ENCODE measurements at places on chromosomes 2 and 18.

DNA sequence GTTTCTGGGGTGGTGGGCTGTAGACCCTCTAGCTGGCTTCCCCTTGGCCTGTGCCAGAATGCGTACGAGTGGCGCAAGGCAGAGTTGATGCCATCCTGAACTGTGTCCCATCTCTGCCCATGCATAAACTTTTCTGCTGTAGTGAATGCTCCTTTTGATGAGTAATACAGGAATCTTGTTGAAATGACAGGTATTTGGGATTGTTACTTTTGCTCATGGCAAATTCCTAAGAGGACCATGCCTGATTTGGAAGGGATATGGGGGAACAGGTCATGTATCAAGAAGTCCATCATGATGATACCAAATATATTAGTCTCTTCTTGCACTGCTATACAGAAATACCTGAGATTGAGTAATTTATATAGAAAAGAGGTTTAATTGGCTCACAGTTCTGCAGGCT is 648.0 kb downstream of the SLC4A3 start:
- peak; percentile 67 for DNase-seq

DNA sequence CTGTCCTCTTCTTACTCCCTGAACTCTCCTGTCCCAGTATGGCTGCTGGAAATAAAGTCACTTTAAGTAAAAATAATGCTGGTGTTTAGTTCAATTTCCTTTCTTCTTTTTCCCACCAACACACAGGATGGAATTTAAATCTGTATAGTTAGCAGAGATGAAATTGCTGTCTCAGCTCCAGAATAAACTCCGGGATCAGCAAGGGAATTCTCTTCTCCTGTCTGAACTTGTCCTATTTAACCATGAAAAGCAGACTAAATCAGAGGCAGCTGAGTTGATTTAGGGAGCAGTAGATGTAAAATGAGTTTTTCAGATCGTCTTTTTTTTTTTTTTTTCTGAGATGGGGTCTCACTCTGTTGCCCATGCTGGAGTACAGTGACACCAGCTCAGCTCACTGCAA is 25.9 kb downstream of the TTLL4 start:
- peak; percentile 51 for DNase-seq

DNA sequence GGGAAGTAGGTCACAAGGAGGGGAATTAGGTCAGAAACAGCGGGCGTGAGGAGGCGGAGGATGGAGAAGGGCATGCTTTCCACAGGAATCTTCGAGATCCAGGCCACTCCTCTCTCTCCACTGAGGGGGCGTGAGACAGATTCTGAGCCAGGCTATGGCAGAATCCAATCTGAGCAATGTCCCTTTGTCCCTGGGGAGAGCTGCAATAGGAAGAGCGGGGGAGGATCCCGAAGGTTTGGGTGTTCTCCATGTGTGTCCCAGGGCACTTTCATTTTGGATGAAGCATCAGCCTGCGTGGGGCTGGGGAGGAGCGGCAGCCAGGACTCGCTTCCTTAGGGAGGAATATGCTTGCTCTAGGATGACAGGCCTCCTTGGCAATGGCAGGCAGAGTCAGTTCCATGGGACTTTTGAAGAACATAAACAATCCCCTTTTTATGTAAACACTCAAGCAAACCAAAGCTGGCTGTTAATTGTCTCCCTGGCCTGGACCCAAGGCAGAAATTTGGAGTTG is 84.0 kb downstream of the LIPG start:
- DNase-seq = no peak

DNA sequence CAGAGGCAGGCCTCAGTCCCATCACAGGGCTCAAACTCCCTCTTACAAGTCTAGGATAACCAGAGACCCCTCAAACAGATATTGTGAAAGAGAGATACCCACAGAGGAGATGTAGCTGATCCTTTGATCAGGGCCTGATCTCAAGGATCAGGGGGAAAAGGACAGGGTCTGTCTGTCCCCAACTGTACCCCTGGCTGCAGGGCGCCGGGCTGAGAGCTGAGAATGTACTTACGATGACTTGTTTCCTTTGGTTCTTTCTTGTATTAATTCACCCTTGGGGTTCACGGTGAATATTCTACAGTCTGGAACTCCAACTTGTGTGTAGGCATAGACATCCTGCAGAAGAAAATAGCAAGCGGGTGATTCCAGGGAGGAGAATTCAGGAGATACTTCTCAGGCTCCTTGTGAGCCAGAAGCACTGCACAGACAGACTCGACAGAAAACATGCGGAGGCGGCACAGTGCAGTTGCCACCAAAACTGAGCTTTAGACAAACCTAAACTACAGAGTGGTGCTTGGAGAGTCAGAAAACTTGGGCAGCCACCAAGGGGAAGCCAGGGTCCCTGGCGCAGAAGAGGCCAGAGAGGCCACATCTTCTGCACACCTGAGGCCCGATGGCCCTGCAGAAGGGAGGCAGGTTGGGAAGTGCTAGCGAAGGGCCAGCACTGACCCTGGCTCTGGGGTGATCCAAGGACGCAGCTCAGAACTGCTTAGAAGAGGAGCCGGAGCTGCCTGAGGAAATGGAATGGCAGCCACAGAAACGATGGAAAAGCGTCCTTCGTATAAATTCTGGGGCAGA is 73.9 kb downstream of the EMILIN2 start:
- no peak for DNase-seq

DNA sequence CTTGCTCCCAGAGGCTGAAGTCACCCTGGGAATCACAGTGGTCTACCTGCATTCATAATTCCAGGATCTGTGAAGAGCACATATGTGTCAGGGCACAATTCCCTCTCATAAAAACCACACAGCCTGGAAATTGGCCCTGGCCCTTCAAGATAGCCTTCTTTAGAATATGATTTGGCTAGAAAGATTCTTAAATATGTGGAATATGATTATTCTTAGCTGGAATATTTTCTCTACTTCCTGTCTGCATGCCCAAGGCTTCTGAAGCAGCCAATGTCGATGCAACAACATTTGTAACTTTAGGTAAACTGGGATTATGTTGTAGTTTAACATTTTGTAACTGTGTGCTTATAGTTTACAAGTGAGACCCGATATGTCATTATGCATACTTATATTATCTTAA is 24.2 kb downstream of the ICOS start:
- DNase-seq = no peak

- DNase-seq = no peak
These were observed 123.0 kb upstream of the ARHGAP28 start for GRCh38 chr18:6606411-6607085.

GRCh38 chr2:240387669-240388358 is 47.6 kb upstream of the GPC1 start:
- peak; percentile 78 for DNase-seq

- DNase-seq = peak; percentile 92
These were observed at the start of gene COBLL1 for GRCh38 chr2:164841719-164842623. Gene COBLL1 (minus strand): TSS chr2:164841823. CDS start chr2:164841196, 627 bp downstream.

DNA sequence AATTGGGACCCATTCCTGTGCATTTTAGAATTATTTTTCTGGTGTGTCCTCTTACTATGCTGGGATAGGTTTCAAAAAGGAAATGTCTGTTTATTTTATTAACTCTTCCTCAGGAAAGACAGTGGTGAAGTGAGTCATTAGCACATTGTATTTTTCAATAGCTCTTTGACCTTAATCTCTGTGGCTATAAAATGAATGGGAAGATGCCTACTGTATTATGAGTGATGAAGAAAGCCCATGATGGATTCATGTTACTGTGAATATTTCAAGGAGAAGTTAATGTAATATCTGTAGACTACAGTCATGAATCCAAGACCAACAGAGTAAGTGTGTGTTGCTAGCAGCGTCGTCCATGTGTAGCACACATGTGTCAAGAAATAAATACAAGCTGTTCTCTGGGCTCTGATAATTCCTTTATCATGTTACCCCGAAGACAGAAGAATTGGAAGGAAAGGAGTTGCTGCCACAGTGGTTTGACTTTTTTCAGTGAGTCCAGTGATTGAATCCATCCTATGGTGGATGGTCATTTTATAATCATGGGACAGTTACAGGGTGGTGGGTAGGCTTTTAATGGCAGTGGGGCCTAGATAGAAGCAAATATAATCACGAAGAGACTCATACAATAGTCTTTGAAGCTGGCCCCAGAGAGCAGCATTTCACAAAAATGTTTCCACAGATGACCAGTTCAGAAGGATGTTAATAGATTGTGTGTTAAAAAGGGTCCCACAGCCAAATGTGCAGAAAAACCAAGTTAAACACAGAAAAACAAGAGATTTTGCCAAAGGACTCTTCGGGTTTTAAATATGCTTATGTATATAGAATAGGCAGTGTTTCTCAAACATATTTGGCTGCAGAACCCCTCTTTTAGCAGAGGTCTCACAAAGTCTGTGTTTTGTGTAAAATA is 239.7 kb upstream of the RASGRP3 start:
- peak; percentile 52 for DNase-seq

GRCh38 chr18:10377956-10378355 is 76.5 kb upstream of the APCDD1 start:
- DNase-seq = no peak

GRCh38 chr18:25805323-25805722 is 285.1 kb downstream of the SS18 start:
- DNase-seq = no peak

DNA sequence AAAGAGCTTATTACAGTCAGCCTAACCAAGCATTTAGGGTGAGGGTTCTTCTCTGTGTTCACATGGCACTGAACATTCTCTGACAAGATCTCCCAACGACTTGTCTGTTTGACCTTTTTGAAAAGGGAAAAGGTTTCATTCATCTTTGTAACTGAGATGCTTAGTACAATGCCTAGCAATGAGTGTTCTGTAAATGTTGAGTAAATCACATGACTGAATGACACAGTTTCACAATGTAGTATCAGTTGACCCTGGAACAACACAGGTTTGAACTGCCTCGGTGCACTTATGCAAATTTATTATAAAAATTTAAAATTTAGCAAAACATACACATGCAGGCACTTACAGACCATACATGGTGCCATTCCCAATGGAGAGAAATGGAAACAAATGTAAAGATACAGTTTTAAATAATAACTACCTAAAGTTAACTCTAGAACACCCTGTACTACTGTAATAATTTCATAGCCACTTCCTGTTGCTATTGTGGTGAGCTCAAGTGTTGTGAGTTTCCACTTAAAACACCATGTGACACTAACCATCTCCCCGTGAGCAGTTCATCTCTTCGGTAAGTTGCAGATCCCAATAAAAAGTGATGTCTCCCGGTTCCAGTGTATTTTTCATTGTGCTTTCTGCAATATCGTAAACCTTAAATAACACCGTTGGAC is 34.1 kb upstream of the VWC2L start:
- peak; percentile 9 for DNase-seq

- no peak for DNase-seq
These were observed 14.0 kb upstream of the BIRC6 start for GRCh38 chr2:32342801-32343200.

- DNase-seq = no peak
These were observed 164.5 kb downstream of the LCLAT1 start for GRCh38 chr2:30611583-30611982.

DNA sequence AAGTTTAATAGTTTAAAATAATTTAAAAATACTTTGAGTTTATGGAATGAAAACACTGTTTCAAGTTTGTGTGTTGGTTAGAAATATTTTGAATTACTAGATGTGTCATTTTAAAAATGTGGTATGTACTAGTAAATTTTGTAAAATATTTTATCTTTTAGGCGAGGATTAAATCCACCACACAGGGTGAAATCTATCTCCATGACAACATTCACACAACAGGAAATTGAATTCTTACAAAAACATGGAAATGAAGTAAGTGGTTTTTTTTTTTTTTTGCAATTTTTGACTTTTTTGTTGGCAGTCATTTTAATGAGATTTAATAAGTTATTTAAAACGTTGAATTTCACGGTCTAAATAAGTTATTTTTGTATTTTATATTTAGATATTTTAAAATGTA is 19.4 kb downstream of the AGFG1 start:
- DNase-seq = no peak

DNA sequence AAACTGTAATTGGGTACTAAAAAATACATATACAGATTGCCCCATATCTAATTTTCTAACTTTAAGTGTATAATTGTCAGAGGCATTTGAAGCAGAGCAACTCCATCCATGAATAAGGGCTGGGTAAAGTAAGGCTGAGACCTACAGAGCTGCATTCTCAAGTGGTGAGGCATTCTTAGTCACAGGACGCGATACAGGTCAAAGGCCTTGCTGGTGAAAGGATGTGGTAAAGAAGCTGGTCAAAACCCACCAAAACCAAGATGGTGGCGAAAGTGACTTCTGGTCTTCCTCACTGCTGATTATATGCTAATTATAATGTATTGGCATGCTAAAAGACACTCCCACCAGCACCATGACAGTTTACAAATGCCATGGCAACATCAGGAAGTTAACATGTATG is 50.0 kb downstream of the SLC8A1 start:
- peak; percentile 88 for DNase-seq

DNA sequence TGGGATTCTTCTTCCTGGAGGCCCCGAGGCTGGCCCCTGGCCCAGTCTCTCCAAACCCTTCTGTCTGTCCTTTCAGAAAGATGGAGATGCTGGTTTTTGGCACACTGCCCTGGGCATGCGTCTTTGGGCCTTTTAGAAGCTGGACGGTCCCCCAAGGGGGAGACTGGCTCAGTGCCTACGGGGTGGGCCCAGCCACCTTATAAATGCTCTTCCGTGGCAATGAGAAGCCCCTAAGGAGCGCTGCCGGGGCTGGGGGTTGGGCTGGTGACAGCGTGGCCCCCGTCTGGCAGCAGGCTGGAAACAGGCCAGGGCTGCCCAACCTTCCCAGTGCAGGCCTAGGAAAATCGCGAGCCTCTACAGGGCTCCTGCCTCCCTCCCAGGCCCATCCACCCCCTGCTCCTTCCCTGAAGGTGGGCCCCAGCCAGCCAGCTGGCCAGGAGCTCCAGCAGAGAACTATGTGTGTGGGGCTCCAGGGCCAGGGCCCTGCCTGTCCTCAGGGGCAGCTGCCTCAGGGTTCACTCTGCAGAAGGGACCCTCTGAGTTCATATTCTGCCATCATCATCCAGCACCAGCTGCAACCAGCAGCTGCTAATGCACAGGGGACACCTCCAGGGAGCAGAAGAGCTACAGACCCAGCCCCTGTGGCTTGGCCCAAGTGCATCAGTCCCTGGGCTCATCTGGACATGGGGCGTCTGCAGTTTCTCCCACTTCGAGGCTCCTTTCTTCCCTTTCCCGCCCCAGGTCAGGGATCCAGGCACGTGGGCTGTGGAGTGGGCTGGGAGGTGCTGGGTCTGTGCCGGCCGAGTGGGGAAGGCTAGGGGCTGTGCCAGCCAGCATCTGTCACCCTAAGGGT is 107.6 kb upstream of the OTOS start:
- DNase-seq = no peak

DNA sequence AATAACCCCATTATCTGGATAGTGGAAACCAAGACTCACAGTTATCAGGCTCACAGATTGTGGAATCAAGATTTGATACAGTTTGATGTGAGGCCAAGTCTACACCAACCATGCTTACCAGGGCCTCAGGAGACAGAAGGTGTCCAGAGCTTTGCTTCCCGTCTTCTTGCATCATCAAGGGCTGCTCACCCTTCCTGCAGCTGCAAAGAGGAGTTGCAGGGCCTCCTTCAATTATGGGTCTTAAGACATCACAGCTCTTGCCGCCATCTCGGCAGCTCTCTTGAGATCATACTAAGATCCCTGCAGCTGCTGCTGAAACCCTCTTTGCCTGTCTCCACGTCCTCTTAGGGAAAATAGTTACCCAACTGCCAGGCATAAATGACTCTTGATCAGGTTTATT is 176.0 kb downstream of the MGAT5 start:
- no peak for DNase-seq

- DNase-seq = no peak
These were observed 329.8 kb downstream of the PTPRM start for GRCh38 chr18:7896805-7897518.
